ENCODE measurements at places on chromosomes 2 and 18. TPM values are rescaled to one million over a fixed set of nuclear protein-coding genes. Genes with fewer than 3 reads are reported as not detected.

- DNase-seq = no peak
Observed at GRCh38 chr2:86298411-86299390, 38.7 kb downstream of the REEP1 start.

TYMS gene
- 6.4 TPM for total RNA-seq

RBKS gene
- total RNA-seq = 2.2 TPM

LCT gene
- total RNA-seq = not detected

- no peak for DNase-seq
Observed at GRCh38 chr18:9993521-9994025, 79.8 kb downstream of the VAPA start.

All from lower lobe of right lung (tissue), 2 donors.